Activated T-cell treated with anti-CD3 and anti-CD28 coated beads for 24 hours (primary cell): ENCODE measurements at places on chromosomes 16 and 17.

DNA sequence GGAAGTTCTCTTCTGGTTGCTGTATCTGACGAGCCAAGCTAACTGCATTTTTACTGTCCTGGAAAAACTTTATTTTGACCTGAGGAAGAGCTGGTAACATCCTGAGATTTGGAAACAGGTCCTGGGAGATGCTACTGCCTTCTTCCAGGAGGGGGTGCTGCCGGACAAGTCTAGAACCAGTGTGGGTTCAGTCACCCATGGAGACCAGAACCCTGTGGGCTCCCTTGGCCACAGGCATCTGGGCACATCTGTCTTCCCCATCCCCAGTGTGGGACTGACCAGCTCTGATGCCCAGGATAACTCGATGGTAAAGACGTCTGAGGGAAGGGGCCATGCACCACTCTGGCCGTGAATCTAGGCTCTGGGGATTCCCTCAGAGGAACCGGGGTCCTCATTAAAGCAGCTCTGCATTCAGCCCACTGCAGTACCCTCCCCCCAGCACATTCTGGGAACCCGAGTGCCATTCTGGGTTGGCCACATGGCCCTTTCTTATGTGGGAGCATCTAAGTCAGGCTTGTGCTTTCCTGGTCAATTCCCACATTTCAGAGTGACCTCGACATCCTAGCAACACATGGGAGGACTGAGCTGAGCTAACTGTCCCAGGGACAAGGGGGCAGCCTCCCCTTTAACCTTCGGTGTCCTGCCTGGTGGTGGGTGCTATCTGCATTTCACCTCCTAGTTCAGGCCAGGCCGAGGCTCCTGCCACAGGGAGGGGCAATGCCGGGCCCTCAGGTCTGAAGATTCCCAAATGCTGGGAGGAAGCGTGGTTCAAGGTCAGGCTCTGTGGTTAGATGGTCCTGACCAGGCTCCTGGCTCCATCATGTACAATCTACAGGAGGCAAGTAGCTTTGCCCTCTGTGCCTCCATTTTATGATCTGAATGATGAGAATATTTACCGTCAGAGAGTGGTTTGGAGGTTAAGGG lies 6.4 kb downstream of the C16orf86 start:
- DNase-seq: no peak

- DNase-seq: no peak
These were observed 14.1 kb downstream of the ODF4 start for GRCh38 chr17:8353736-8354135.

- no peak for DNase-seq
These were observed 213.9 kb downstream of the MRTFB start for GRCh38 chr16:14284930-14285512.

- DNase-seq: no peak
These were observed 114.2 kb upstream of the IRX5 start for GRCh38 chr16:54816471-54816870.

GRCh38 chr17:8041979-8042378 lies 3.1 kb downstream of the ALOX15B start:
- no peak for DNase-seq

DNA sequence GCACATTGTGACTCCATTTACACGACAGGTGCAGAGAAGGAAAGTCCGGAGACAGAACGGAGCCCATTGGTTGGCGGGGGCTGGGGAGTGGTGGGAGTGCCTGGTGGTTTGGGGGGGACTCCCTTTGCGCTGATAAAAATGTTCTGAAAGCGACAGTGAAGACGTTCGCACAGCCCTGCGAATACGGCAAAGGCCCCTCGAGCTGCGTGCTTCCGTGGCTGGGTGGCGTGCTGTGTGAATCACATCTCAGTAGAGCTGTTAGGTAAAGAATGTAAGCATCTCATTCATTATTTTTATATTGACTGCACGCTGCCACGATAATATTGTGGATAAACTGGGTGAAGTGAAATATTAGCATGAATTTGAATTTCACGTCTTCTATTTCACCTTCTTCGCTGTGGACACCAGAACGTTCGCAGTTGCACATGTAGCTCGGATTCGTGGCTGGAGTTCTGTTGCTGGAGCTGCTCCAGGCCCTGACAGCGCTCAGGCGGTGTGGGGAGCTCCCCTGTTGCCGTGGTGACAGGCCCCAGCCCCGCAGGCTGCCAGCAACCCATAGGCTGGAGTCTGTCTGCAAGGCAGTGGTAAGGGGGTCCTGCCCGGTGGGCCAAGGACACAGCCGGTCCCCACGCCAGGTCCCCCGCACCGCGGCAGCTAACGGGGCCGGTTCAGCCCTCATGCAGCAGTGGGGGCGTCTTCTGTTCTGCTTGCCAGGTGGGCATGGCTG lies 44.6 kb downstream of the SOX8 start:
- DNase-seq: no peak
